HS-27A (cell line): ENCODE measurements at places on chromosomes 7 and 10.
A peak's percentile ranks its signal among the peaks of the same experiment; 100 is the strongest.

DNA sequence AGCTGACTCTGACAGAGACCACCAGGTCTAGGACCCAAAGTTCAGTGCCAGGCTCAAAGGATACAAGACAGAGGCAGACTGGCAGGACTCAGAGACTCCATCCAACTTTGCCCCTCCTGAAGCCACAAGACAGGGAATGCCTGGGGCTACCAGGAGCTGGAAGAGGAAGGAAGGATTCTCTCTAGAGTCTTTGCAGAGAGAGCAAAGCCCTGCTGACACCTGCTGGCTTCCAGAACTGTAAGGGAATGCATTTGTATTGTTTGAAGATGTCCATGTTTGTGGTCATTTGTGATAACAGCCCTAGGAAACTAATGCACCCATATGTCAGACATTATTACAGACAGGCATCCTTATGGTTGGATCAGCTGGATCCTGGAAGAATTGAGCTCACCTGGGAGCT, 132.3 kb upstream of the C7orf33 start:
- DNase-seq: no peak

GRCh38 chr7:815284-816216, 16.7 kb upstream of the SUN1 start:
- DNase-seq: no peak

GRCh38 chr7:115682507-115682906, 348.1 kb downstream of the TFEC start:
- no peak for DNase-seq

DNA sequence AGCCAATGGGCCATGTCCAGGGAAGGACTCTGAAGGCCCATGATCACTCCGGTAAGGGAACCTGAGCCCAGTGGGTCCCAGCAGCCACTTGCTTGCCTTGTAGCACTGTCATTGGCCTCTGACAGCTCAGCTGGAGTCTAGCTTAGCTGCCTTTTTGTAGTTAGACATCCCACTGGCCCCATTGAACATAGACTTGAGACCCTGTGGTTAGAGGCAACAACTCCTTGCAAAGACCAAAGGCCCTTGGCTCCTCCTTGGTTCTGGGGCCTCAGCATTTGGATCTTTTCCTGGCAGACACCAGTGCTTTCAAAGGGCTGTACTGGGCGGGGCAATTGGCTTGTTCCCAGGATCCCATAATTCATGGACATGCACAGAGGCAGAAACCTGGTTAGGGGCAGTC, 321.2 kb downstream of the CXCL12 start:
- DNase-seq: no peak

GRCh38 chr7:94067047-94067446, 62.9 kb upstream of the BET1 start:
- DNase-seq: no peak

DNA sequence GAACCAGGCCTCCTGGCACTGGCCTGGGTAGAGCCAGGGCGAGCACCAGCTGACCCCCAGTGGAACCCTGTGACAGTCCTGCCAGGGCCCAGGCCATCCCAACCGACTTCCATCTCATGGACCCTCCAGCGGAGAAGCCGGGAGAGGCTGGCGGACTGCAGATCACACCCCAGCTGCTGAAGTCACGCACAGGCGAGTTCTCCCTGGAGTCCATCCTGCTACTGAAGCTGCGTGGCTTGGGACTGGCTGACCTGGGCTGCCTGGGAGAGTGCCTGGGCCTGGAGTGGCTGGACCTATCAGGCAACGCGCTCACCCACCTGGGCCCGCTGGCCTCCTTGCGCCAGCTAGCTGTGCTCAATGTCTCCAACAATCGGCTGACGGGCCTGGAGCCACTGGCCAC, 4.7 kb downstream of the RARRES2 start:
- no peak for DNase-seq

- DNase-seq: no peak
Observed at GRCh38 chr7:147429961-147430360, 1160.6 kb upstream of the C7orf33 start.

DNA sequence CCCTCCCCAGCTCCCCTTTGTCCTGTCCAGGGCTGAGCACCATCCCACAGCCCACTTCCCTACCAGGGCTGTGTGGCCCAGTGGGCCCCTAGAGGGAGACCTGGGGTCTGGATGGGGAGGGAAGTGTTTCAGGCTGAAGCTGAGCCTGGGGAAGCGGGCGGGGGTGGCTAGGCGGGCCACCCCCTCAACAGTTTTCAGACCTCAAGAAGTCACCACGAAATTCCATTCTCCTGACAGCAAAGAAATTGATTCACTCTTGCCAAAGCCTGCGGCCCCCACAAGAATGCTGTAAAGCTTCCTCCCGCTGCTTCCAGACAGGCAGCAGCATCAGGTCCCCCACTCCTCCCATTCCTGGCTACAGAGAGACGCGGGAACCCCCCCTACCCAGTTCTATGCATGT, 2.5 kb upstream of the LFNG start:
- peak; percentile 69 for DNase-seq

- DNase-seq: no peak
Observed at GRCh38 chr7:40327873-40328272, 193.1 kb downstream of the SUGCT start.
